ENCODE measurements at places on chromosomes 5 and 9.
A peak's percentile ranks its signal among the peaks of the same experiment; 100 is the strongest.

DNA sequence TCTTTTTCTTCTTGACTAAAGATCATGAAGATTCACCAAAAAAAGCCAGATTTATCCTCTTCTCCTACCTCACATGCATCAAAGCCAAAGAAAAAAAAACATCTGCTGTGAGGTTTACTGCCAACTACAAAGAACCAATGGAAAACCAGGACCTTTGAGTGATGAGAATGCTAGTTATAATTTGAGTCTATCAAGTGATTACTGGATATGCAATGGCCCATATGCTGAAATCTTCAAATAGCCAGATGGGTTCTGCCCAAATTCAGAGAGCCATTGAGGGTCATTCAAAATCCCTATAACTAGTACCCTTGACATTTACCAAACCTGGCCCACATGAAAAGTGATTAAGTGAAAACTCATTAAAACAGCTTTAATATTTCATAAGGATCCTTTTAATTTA is 78.4 kb upstream of the ACO1 start:
- no peak for DNase-seq

DNA sequence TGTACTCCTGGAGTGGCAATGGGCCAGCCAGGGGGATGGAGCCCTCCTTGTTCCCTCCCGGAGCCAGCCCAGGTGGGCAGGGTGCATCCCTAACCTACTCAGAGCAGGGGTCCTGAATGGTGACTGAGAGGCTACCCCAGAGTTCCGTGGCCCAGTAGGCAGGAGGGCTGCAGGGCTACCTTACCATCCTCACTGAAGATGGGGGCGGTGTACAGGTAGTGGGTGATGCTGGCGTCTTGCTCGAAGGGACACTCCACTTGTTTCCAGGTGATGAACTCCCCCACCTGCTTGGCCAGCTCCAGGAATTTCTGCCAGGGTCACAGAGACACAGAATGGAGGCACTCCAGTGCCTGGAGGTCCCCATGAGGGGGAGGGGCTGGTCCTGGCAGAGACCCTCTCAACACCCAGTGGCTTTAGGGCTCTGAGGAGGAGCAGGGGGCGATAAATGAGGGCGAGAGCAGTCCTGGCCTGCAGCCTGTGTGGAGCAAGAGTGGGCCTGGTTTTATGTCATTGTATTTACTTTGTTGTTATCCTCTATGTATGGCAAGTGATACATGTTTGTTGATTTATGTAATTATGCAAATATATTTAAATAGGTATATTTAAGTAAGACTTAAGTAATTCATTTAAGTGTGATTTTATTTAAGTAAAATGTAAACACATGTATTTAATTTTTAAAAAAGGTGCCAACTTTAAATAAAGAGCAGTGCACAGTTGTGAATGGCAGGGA is 39.9 kb upstream of the RNF130 start:
- DNase-seq, result no peak

DNA sequence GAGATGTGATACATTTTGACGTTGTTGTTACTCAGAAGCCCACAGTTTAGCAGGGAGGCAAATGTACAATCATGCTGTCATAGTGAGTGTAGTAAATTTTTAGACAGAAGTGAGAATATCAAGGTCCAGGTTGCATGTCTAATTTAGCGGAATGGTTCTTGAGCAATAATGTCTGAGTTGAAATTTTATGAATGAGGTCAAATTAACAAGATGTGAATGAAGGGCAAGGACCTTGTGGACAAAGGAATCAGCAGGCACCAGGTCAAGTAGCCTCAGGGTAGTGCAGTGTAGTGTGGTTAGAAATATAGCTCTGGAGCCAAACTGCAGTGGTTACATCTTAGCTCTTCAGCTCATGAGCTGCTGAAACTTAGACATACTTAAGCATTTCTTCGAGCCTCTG is 36.2 kb downstream of the TNFSF8 start:
- DNase-seq, result no peak

DNA sequence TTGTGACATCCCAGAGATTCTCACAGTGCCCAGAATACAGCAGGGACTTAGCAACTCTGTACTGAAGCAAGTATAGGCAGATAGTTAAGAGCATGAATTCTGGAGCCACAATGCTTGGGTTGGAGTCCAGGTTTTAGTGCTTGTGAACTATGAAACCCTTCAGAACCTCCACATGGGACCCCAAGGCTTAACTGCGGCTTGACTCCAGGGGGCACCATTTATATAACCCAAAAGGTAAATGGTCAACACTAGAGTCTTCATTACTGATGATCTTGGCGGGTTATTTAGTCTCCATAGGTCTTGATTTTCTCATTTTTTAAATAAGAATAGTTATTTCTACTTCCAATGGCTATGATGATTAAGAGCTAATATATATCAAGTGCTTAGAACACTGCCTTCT is 390.3 kb downstream of the TAF11L14 start:
- DNase-seq, result no peak

DNA sequence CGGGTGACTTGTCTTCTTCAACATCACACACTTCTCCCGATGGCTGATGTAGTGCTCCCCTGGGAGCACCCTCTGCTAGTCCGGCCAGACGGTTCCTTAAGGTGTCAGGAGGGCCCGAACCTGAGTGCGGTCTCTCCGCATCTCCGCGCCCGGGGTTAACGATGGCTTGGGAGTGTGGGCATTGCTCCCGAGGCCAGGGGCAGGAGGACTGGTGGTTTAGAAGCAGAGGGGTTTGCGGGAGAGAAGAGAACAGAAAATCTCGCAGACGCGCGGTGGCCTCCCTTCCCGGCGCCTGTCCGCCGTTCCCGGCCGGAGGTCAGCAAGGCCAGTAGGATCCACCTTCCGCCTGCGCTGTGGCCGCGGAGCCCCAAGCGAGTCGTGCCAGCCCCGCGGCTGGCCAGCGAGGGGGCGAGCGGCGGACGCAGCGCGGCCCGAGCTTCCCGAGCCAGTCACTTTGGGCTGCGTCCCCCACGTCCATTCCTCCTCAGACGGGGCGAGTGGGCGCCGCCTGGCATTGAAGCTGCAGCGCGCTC is 700 bp downstream of the CDO1 start:
- DNase-seq, result no peak

- peak; percentile 35 for DNase-seq
Measured at GRCh38 chr5:142783601-142784341, 13.6 kb downstream of the ARHGAP26 start.

Measured in stimulated activated CD8-positive, alpha-beta memory T cell treated with anti-CD3 and anti-CD28 coated beads, Interleukin-12 subunit alpha, Interleukin-12 subunit beta, amount 100 ng/mL, for 4 hours (primary cell).